ENCODE measurements at places on chromosomes 2 and 18.

GRCh38 chr2:57876313-57876712 is 170.3 kb upstream of the VRK2 start:
- ATAC-seq, result no peak

- ATAC-seq, result no peak
These were observed 48.0 kb downstream of the DDX18 start for GRCh38 chr2:117862459-117862858.

DNA sequence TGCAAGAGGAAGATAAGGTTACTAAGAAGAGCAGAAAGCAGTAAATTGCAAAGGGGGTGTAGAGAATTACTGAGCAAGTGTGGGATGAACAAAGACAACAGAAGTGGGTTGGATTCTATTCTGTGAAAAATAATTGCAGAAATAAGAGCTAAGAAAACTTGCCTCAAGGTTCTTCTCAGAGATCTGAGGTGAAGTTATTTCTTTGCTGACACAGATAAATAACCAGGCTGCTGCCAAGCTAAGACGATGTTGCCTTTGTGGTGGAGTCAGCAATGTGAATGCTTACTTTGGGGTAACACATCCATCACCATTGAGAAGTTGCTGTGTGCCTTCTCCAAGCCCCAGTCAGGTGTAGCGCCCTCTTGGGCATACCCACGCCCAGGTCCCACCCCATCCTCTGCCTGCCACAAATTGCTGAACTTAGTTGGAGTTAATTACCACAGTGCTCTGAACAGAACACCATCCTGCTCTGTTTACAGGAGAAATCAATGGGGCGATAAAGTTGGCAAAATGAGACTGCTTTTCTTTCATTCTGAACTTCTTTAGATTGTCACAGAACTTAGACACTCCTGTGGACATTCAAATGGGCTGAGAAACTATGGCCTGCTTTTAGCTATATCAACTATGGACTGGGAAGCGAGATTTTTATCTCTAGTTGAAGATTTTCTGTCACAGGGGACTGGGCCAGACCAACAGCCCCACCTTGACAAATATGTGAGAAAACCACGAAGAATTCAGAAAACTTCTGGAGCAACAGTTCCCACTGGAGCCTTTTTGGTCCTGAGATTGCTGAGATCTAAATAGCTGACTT is 283.6 kb downstream of the TMX3 start:
- no peak for ATAC-seq

- ATAC-seq, result no peak
These were observed 29.5 kb upstream of the SMAD7 start for GRCh38 chr18:48979944-48980890.

GRCh38 chr2:122528061-122528460 is 772.6 kb downstream of the TSN start:
- ATAC-seq, result no peak

GRCh38 chr2:231479455-231479854 is 15.2 kb upstream of the NCL start:
- ATAC-seq, result no peak

DNA sequence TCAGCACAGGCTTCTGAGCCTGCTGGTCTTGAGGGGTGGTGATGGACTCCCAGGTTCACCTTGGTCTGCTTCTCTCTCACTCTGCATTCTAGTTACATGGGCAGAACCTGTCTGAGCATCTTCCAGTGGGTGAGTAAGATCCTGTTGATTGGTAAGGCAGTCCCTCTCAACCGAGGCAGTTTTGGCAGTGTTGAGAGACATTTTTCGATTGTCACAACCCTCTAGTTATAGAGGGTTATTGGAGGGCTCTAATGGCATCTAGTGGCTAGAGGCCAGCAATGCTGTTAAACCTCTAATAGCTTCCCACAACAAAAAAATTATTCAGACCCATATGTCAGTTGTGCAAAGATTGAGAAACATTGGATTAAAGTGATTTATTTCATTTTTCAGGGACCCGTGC is 9.3 kb upstream of the MGAT5 start:
- peak; percentile 10 for ATAC-seq

DNA sequence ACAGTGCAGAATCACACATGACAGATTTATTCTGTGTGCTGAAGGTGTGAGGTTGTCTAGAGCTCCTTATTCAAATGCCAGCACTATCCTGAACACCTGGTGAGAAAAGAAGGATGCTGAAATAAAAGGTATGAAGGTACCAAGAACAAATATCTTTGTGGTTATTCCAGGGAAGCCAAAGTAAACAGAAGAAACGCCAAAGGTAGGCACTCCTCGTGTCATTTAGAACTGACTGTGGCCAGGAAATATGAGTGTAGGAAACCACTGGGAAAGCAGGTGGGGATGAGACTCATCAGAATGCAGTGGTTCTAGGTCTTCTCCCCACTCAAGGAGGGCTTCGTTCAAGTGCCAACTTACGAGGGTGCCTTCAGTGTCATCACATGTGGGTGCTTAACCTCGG is 80.8 kb downstream of the KIF5C start:
- ATAC-seq, result no peak

- no peak for ATAC-seq
These were observed 491.3 kb downstream of the IRS1 start for GRCh38 chr2:226308323-226308680.

GRCh38 chr2:18484625-18485024 is 75.8 kb downstream of the RDH14 start:
- ATAC-seq, result no peak

DNA sequence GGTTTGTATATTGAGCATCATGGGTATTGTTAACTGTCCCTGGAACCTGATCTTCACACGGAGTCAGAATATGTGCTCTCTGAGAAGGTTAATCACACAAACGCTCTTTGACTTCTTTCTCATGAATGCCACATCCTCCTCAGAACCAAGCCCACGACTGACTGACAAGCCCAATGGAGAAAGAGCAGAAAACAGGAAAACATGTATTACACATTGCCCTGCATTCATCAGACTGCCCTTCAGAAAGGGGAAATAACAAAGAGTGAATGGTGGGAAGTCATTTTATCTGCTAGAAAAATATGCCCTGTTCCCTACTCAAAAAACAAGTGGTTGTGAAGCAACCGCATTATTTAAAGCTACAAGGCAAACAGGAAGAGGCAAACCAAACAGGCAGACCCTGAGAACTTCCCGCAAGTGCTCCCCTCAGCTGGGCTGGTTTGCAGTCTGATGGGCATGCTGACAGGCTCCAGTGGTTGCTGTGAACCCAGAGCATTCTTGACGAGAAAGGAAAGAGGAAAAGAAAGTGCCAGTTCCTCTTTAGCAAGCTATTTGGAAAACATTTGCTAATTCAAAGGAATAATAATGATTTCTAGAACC is 172.9 kb upstream of the SETBP1 start:
- ATAC-seq, result peak; percentile 36

DNA sequence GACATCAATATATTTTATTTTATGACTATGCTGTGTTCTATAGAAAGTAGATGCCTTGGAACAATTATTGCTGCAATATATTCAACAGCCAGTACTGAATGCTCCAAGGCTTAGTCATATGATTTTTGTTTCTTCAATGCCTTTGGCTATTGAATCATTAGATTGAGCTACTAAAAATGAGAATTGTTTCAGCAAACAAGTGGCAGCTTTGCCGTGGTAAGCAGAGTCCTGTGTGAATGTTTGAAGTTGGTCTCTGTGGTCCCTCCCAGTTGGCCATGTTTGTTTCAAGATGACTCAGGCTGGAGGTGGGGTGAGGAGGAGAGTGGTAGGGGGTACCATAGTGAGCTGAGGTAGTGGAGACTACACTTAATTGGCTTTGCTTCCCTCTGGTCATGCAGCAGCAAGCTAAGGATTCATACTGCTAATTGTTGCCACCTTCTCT is 198.6 kb upstream of the EPAS1 start:
- ATAC-seq, result peak; percentile 79

DNA sequence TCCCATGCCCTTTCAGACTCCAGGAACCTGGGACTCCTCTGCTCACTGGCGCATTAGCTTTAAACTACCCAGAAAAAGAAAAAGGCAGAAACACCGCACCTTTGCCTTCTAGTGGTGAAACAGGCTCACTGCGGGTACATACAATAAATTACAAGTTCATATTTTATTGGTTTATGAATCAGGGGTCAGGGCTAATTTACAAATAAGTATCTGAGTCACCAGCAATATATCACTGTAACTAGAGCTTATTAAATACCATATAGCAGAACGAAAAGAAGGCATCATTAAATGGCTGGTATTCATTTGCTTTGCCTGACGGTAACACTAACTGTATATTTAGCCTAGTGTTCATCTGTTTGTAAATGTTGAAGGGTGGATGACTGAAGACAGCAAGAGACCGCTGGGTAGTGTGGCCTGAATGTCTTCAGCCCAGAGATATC is 26.9 kb upstream of the DTNB start:
- peak; percentile 35 for ATAC-seq

GRCh38 chr18:23238651-23239349 is 103.5 kb downstream of the CABLES1 start:
- ATAC-seq, result no peak

- ATAC-seq, result peak; percentile 34
These were observed 17.0 kb downstream of the SLC9A2 start for GRCh38 chr2:102636283-102636907.

DNA sequence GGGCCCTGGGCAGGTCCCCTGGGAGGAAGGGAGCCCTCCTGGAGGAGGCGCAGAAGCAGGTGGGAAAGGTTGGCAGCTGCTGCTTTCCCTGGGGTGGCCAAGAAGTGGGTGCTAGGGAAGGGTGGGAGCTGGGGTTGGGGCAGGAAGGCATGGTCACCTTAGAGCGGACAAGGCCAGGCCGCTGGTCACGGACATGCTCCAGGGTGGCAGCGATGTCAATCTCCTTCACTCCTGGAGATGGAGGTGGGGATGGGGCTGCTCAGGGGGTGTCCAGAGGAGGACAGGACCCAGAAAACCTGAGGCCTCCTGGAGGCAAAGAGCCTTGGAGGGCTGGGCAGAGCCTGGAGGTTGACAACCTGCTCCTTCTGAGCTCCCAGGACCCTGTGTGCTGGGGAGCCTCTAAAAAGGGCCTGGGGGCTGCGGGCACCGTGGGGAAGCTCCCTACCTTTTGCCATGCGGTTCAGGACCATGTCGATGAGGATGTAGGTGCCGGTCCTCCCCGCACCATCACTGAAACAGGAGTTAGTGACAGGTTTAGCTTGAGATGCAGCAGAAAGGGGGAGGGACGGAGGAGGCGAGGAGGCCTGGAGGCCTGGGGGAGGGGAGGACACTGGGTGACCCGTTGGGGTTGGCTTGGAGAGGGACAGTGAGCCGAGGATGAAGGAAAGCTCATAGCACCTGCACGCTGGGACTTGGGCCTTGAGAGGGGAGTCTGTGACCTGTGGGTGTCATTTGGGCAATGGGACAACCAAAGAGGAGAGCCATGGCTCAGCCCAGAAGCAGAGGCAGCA is 11.4 kb downstream of the DNAJB2 start:
- ATAC-seq, result no peak

DNA sequence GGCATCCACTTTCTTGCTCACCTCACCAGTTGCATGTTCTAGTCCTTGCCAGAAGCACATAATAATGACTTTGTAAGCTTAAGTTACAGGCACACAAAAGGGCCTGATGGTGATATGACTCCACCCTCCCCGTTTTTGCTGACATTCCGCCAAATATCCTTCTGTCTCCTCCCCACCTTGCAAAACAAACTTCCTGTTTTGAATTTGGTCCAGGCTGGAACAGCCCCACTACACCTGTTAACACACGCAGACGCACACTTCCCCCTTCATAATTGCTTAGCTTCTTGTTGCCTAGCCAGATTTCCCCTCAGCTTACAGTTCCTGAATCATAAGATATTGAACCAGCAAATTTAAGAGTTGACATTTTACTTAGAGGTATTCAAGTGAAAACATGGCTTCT is at the start of gene MGAT5:
Gene MGAT5 (plus strand): TSS at position 269 of the 400 bp plus-strand sequence. CDS start 332 bp downstream, outside the sequence.
- peak; percentile 75 for ATAC-seq

- ATAC-seq, result no peak
These were observed 2.2 kb downstream of the SPATS2L start for GRCh38 chr2:200308546-200309295.

- no peak for ATAC-seq
These were observed 48.8 kb upstream of the REL start for GRCh38 chr2:60832621-60833020.

DNA sequence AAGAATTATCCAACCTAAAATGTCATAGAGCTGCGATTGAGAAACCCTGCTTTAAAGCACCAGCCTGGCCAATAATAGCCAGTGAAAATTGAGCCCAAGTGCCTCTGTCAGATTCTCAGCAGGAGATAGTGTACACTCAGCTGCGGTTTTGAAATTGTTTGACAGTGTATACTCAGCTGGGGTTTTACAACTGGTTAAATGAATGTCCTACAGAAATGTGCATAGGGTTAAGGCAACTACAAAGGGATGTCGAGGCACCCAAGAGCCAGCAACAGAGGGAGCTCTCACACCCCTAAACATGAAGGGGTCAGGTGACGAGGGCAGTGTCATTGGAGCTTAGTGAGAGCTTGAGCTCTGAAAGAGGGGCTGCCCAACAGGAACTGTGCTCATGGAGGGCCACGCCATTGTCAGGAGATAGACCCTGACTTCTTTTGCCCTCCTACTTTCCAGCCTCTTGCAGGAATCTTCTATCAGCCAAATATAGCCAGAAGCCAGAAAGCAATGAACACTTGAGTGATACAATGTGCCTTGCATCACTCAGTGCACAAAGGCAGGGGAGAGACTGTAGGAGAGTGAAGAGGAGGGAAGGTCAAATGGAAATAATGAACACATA is 15.1 kb downstream of the ACTG2 start:
- peak; percentile 60 for ATAC-seq

- ATAC-seq, result no peak
These were observed 79.7 kb upstream of the TRIB2 start for GRCh38 chr2:12636837-12637581.

DNA sequence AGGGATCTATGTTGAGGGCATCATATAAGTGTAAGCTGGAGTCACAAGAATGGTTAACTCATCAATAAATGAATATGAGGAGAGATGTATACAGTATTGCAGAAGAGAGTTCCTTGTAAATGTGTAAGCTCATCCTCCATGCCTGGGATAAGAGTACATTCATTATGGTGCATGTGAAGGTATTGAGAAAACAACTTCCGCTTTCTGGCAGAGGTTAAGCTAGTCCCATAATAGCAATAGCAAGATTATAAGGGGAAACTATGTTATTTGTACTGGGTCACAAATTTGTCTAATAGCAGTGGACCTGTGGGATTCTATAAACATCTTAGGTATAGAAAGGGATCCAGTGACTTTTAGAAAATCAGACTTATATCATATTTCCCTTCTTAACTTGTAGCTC is 44.1 kb downstream of the SCN2A start:
- no peak for ATAC-seq

GRCh38 chr2:18829251-18829902 is 240.0 kb upstream of the NT5C1B start:
- ATAC-seq, result peak; percentile 77

- no peak for ATAC-seq
These were observed 396.2 kb upstream of the HS6ST1 start for GRCh38 chr2:128714851-128715312.
